Transverse colon (tissue), 4 donors: ENCODE measurements at places on chromosomes 16 and 17. TPM values are rescaled to one million over a fixed set of nuclear protein-coding genes. Genes with fewer than 3 reads are reported as not detected.

Gene KRT32
- total RNA-seq, result not detected

GRCh38 chr16:82134846-82135245 lies 35.2 kb downstream of the MPHOSPH6 start:
- no peak for DNase-seq

DNA sequence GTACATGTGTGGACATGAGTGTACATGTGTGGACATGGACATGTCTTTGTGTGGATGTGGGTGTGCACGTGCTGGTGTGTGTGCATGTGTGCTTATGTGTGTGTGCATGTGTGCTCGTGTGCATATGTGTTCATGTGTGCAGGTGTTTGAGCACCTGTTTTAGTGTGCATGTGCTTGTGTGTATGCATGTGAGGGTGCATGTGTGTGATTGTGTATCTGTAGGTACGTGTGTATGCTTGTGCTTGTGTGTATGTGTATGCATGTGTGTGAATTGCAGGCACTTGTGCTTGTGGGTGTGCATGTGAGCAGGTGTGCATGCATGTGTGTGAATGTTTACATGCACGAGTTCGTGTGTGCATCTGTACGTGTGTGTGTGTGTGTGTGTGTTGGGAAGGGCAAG lies 300.6 kb upstream of the EEF2KMT start:
- DNase-seq, result no peak

- DNase-seq, result no peak
Observed at GRCh38 chr17:74803388-74803930, 27.3 kb upstream of the NAT9 start.

- no peak for DNase-seq
Observed at GRCh38 chr17:3475812-3476610, at the start of gene ASPA. TSS of gene ASPA (plus strand) at chr17:3475997. CDS start at chr17:3476160, 163 bp downstream.

GRCh38 chr16:78362524-78363135 lies 263.2 kb downstream of the WWOX start:
- DNase-seq, result no peak

Gene CDH13
- total RNA-seq, result 28.1 TPM

DNA sequence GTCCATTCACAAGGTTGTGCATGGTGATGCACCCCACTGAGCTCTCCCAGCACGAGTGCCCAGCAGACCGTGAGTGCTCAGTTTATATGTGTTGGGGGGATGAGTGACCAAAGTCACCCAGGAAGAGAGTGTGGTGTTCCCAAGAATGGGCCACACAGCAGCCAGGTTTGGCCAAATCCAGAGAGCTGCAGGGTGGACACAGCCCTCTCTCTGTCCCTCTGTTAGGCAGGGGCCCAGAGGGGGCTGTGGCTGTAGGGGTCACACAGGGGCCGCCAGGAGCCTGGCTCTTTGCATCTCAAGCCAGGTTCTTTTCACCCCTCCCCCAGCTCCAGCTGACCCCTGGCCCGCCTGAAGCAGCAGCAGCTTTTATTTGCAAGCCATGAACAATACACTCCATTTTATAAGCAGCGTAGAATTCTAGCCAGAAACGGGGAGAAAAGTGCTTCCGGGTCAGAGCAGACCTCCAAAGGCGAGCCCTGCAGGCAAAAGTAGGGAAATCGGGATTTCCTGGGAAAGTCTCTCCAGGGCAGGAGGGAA lies 13.3 kb downstream of the COTL1 start:
- no peak for DNase-seq

- no peak for DNase-seq
Observed at GRCh38 chr17:34370376-34370996, 7.5 kb upstream of the CCL1 start.

- peak; percentile 72 for DNase-seq
Observed at GRCh38 chr16:30472328-30472942, at the start of gene ITGAL. TSS of gene ITGAL (plus strand) at chr16:30472742. CDS start at chr16:30472838, 96 bp downstream.

DNA sequence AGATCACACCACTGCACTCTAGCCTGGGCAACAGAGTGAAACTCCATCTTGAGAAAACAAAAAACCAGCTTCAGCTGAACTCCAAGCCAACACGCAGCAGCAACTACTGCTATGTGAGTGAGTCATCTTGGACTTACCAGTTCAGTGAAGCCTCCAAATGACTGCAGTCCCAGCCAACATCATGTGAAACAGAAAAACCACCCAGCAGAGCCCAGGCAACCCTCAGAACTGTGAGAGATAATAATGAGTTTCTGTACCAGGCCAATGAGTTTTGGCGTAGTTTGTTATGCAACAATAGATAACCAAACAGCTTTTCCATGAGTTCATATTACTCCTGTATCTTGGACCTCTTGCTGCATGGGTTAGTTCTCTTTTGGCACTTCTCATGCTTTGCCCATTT lies 23.3 kb downstream of the PHF12 start:
- DNase-seq, result no peak

- DNase-seq, result no peak
Observed at GRCh38 chr17:37478187-37478586, 11.5 kb upstream of the DUSP14 start.

- DNase-seq, result peak; percentile 71
Observed at GRCh38 chr17:3894911-3895343, 2.1 kb upstream of the CAMKK1 start.

Gene MYH8
- not detected for total RNA-seq

DNA sequence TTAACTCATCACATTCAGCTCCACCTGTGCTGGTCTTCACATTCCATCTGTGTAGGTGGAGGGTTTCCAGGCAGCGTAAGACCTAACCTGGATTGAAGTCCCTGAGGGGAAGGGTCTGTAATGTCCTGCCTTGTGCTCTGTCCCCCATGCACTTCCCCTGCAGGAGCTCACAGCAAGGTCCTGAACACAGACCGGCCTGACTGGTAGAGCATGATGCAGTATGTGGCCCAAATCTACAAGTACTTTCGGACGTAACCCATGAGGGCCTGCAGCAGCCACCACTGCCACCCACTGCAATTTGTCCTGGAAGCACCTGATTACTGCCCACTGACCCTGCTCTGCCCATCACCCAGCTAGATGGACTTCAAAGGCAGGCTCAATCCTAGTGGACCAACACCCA lies 36.6 kb upstream of the ADORA2B start:
- no peak for DNase-seq

Gene UMOD
- not detected for total RNA-seq

GRCh38 chr17:2215616-2216364 lies 87.8 kb downstream of the SMG6 start:
- DNase-seq, result peak; percentile 72

DNA sequence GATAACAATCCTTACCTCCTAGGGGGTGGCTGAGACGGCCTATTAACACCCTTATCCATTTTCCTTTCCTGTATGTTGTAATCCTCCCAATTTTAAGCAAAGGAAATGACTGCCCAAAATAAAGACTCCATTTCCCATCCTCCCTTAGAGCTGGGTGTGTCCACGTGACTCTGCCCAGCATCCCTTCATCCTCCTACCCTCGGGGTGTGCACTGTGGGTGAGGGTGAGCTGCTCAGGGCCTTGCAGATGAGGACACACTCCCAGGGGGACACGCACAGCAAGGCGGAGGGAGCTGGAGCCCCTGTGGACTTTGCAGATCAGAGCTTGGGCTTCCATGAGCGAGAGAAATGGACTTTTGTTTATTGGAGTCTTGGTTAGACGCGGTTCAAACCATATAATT lies 186.8 kb downstream of the IRF8 start:
- DNase-seq, result no peak

DNA sequence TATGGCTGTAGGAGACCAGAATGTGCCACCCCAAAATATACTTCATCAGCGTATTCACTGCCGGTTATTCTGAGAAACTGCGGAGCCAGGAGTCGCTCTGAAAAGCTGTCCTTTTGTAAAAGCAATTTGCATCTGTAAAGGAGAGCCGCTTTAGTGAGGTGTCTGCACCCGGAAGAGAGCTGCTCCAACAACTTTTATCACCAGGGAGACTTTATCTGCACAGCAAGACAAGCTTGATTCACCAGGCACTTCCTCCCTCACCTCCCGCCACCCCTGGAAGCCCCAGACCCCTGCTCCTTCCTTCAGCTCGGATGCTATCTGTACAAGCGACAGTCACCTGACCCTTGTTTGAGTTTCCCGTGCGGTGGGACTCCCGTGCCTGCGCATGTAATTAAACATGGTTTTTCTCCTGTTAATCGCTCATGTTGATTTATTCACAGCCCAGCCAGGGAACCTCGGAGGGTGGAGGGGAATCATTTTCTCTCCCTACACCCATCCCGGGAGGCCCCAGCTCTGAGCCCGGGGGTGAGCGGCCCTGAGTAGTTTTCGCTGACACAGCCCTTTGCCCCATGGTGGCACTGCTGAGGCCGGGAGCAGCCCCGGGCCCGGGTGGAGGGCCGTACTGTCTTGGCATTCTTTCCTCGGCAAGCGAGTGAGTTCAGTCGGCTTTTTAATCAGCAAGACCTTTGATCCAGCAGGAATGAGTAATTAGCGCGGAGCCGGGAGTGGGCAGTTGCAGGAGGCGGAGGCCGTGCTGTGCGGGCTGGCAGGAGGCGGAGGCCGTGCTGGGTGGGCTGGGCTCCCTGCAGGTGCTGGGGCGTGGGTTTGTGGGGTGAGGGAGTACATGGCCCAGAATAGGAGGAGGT lies 222.7 kb upstream of the CIBAR2 start:
- peak; percentile 88 for DNase-seq

Gene KRT9
- total RNA-seq, result not detected
